ENCODE measurements at places on chromosomes 5 and 9. TPM values are rescaled to one million over a fixed set of nuclear protein-coding genes. Genes with fewer than 3 reads are reported as not detected.

The CDH18 gene
- not detected for total RNA-seq

The MVB12B gene
- total RNA-seq: 1.7 TPM

The NPR3 gene
- 2.9 TPM for total RNA-seq

The C5orf58 gene
- not detected for total RNA-seq

The SPATA31A3 gene
- not detected for total RNA-seq

The IFNK gene
- not detected for total RNA-seq
